ENCODE measurements at places on chromosomes 7 and 10.

DNA sequence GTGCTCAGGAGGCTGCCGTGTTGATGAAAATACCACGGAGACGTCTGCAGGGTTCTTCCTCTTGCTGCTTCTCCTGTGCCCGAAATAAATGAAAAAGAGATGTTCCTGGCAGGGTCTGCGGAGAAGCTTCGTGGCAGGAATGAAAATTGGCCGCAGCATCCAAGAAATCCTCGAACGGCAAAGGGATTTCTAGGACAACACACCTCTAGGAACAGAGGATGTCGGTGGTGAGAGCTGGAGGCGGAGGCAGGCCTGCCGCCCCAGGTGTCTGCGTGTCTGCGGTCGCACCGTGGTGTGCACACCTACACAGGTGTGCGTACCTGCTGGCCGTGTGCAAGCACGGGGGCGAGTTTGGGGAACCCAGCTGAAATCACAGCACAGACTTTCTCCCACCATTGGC lies 43.4 kb downstream of the TMEM130 start:
- DNase-seq, result no peak

- DNase-seq, result no peak
These were observed 1.9 kb upstream of the RELN start for GRCh38 chr7:103991406-103991805.

GRCh38 chr10:79347894-79348639 lies 798 bp downstream of the PPIF start:
- no peak for DNase-seq

DNA sequence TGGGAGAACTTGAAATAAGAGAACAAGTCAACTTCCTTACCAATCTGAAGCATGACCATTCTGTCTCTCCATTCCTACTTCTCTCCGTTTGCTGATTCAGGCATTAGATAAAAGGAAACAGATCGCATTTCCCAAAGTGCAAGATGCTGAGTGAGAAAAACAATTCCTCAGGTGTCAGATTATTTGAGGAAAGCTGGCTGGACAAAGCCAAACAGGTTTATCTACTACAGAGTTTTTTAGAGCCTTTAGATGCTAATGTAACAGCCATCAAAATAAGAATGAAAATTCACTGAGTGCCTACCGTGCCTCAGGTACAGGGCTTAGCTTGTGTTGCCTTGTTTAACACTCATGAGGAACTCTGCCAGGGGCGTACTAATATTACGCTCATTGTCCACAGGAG lies 135.9 kb upstream of the MBL2 start:
- no peak for DNase-seq

GRCh38 chr10:43674553-43675210 lies 26.0 kb upstream of the ZNF32 start:
- DNase-seq, result no peak

GRCh38 chr7:20916311-20916710 lies 129.6 kb upstream of the SP8 start:
- DNase-seq, result no peak

DNA sequence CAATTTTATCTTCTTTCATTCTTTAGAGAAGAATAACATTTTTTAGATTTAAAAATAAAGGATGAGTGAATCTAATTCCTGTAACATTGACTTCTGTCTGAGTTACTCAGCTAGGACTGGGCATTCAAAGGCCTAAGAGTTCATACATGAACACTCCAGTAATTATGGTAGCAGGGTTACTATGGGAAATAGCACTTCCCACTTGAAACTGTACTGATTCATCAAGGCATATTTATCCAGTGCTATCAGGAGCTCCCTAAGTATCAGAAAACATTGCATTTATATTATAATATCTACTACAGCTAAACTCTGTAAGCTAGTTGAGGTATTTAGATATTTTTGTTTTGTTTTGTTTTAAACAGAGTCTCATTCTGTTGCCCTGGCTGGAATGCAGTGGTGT lies 41.8 kb downstream of the NDUFB2 start:
- no peak for DNase-seq

GRCh38 chr7:106063024-106063423 lies 49.1 kb downstream of the SYPL1 start:
- no peak for DNase-seq

DNA sequence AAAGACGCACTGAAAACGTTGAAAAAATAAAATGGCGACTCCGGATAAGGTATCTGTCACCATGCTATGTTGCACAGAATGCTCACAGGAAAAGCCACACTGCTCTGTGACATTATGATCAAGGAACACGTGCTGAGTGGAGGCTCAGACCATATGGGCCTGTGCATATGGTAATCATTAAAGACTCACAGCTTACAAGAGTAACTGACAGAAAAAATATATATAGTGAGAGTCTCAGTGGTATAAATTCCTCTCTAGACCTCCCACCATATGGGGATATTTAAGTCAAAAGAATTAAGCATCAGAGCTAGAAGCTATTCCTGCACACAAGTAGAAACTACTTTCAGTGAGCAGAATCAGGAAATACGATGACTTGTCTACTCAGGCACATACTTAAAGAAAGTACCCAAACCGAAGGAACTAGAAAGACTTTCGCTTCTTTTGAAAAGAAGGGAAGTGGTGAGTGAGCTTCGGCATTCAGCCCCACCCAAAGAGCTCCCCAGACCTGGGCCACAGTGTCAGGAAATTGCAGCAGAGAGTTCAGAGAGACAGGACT lies 65.1 kb upstream of the MPP7 start:
- no peak for DNase-seq

GRCh38 chr7:34451923-34452322 lies 206.1 kb upstream of the NPSR1 start:
- DNase-seq, result no peak

DNA sequence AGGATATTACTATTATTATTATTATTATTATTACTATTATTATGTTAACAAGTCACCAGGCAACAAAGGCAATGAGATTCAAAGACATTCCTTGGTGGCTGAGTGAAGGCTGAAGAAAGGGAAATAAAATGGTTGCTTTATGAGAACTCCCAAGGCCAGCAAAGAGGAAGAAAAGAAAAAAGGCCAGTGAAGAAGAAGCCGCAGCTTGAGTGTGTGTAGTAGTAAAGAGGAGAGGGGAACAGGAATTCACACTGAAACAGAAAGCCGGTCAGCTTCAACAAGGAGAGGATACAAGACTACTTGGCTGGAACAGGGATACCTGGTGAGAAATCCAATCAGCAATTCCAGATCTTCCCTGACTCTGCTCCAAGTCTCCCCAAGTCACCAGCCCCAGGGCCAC lies 42.4 kb downstream of the PLXNA4 start:
- no peak for DNase-seq

DNA sequence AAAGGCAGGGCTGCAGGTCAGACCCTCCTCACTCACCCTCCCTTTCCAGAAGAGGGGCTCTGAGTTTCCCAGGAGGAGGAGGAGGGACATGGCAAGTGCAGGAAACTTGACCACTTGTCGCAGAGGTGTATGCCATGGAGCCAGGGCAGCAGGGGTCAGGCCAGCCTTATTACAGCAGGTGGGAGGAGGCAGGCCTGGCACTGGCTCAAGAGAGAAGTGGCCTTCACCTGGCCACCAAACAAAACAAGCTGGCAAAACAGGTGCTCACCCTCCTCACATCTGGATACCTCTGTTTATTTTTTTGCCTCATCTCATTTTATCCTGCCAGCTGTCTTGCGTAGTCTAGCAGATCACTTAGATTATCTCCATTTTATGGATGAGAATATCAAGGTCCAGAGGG lies 12.5 kb downstream of the COL13A1 start:
- no peak for DNase-seq

- no peak for DNase-seq
These were observed 19.1 kb downstream of the ADAM12 start for GRCh38 chr10:126369125-126369710.

DNA sequence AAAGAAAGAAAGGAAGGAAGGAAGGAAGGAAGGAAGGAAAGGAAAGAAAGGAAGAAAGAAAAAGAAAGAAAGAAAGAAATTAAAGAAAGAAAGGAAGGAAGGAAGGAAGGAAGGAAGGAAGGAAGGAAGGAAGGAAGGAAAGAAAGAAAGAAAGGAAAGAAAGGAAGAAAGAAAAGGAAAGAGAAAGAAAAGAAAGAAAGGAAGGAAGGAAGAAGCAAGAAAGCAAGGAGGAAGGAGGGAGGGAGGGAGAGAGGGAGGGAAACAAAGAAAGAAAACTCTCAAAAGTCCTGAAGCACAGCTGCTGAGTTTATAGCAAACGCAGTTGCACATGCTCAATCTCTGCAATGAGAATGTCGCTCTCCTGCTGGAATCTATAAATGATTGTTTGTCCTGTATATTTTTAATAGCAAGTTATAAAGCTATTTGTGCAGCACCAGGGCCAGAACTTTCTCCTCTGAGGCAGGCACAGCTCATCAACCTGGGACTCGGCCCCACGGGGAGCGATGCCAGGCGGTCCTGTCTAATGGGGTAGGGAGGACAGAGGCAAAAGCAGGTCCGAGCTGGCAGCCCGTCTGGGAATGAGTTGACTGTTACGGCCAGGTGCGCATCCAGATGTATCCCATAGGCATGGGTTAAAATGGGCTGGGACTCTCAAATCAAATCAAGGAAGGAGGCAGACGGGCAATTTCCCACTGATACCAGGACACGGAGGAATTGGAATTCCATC lies 118.0 kb upstream of the PFKP start:
- DNase-seq, result no peak

GRCh38 chr10:50579491-50580261 lies 44.1 kb downstream of the SGMS1 start:
- DNase-seq, result no peak

DNA sequence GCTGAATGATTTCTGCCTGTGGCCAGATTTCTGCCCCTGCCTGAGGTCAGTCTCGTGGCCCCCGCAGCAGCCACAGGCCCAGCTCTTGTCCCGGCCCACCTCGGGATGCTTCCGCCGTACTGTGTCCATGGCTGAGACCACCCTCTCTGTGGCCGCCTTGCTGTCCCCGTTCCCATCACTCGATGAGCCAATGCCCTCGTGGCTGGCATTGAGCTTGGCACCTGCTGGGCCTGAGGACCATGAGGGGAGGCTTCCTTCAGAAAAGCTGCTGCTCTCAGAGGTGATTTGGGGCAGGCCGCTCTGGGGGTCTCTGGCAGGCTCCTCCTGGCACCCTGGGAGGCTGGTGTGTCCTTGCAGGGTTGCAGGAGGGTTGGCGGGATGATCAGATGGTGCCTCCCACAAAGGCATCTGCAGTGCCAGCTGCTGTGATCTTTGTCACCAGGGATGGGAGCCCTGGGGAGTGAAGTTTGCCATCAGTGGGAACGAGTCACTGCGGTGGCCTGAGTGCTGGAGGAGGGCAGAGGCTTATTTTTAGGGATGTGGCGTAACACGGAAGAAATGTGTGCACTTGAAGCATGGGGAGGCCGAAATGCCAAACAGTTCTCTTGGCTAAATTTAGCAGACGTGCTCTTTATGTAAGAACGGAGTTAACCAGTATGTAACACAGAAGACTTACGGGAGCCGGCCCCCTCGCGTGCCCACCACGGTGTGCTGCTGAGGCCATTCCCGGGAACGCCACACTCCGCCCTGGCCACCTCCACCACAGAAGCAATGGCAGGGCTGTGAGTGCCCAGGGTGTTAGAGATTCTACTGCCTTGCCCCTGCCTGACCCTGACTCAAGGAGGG lies 47.7 kb downstream of the VIPR2 start:
- DNase-seq, result no peak

- no peak for DNase-seq
These were observed 178.5 kb downstream of the JCAD start for GRCh38 chr10:29880856-29881255.

GRCh38 chr10:74026428-74027015 lies 28.6 kb downstream of the VCL start:
- DNase-seq, result no peak

Measured in NCI-H1436 (cell line).